ENCODE measurements at places on chromosomes 3 and 15.

DNA sequence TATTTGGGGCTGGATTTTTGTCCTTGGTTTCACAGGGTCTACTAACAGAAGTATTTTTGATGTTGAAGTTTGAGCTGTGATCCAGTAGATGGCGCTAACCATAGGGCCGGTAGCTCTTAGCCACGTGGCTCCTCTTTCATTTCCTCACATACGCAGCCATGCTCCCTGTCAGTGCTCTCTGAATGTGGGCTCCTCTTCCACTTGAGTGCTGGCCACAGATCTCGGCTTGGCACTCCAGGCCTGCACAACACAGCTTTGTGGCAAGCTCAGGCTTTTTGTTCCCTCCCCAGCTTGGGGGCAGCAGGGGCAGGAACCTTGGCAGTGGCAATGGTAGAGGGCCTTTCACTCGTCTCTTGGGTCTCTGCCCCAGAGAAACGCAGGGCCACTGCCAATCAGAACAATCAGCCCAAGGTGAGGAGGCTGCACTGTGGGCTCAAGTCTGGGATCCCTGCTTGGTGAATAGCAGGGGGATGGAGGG is 18.6 kb upstream of the DNAAF4 start:
- DNase-seq = no peak

GRCh38 chr3:191982481-191982880 is 521.5 kb downstream of the PYDC2 start:
- no peak for DNase-seq

DNA sequence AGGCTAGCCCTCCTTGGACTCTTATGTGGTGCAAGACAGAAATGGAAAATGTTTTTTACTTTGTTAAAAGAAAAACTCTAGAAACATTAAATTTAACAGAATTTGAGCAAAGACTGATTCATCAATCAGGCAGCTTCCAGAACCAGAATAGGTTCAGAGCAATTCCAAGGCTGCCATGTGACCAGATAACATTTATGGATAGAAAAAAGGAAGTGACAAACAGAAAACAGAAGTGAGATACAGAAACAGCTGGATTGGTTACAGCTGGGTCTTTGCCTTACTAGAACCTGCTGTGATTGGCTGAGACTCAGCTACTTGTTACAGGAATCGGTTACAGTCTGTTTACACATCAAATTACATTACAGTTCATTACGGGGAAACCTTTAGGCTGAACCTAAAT is 22.5 kb upstream of the OTOL1 start:
- no peak for DNase-seq

GRCh38 chr3:72196377-72196929 is 411.5 kb upstream of the PROK2 start:
- no peak for DNase-seq

DNA sequence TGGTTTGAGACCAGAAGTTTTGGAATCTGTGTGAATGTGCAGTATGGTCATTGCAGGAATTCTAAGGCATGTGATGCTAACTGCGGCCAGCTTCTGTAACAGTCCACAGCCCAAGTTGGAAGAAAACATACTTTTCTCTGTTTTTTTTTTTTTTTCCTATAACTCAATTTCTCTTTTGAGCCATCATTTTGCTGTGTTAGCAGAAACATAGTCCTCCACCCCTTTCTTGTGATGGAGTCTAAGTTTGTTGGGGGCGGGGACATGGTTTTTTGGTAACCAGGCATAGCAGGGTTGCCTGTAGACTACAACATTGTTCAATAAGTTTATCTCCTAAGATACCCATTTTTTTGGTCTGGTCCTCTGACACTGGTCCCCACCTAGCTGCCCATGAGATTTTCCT is 223.2 kb upstream of the ONECUT1 start:
- DNase-seq = no peak

GRCh38 chr3:10848261-10848660 is 32.2 kb downstream of the SLC6A11 start:
- no peak for DNase-seq

- no peak for DNase-seq
Measured at GRCh38 chr3:180278583-180279188, 241.9 kb upstream of the PEX5L start.

GRCh38 chr3:18712713-18713576 is 287.8 kb upstream of the SATB1 start:
- DNase-seq = no peak

DNA sequence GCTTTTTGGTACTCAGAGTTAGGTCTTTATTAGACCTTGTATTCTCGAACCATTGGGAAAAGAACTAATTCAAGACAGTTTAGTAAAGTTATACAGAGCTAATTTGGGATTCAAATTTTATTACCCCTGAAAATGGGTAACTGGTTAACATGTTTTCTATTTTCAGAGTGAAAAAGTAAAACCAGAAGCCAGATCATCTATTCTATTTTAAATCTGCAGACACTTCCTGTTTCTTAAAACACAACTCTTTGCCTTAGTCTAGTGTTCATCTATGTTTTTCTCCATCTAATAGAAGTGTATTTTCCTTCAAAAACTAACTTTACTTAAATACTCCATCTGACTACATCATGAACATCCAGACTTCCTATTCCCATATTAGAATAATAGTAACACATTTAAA is 113.4 kb downstream of the CCNL1 start:
- no peak for DNase-seq

DNA sequence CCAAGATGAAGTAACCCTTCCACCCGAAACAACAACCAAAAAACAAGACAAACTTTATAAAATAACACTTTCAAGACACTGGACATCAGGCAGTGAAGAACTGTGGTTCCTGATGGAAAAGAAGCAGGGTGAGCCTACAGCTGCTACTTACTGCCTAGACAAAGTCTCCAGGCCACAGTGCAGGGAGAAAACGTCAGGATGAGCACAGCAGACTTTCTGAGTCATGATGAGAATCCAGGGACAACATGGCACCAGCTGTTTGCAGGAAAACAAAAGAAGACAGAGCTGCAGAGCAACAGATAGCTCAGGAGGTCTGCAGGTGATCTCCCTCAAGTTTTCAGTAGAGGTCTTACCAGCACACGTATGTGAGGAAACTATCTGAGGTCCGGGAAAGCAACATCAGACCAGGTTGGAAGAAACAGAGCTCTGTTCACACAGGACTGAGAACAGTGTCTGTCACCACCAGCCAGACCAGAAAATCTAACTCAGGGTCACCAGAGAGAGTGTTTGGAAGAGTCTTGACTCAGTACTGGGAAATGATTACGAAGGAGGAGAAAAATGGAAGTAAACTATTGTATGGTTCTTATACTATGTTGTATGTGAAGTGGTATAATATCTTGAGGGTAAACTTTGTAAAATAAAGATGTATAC is 108.9 kb downstream of the ANO10 start:
- no peak for DNase-seq

DNA sequence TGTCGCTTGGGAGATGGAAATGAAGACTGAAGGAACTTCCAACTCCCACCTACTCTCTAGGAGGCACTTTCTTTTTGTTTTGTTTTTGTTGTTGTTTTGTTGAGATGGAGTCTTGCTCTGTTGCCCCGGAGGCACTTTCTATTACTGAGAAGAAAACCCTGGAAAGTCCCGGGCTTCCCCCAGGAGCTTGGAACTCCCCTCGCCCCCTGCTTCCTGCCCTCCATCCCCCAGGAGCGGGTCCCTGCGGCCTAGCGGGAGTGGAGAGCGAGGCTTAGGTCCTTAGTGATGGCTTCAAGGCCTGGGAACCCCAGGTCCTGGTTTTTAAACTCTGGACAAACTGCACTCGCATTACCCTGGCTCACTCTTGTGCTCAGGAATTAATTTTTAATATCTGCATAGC is 195.7 kb downstream of the OCA2 start:
- DNase-seq = no peak

DNA sequence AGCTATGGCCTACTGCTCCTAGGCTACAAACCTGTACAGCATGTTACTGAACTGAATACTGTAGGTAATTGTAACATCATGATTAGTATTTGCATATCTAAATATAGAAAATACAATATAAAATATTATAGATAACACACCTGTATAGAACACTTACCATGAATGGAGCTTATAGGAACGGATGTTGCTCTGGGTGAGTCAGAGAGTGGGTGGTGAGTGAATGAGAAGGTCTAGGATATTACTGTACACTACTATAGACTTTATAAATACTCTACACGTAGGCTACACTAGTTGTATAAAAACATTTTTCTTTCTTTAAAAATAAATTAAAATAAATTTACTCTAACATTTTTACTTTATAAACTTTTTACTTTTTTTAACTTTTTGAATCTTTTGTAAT is 224.0 kb upstream of the CBLB start:
- no peak for DNase-seq

- no peak for DNase-seq
Measured at GRCh38 chr3:188507244-188507720, 353.3 kb downstream of the LPP start.

DNA sequence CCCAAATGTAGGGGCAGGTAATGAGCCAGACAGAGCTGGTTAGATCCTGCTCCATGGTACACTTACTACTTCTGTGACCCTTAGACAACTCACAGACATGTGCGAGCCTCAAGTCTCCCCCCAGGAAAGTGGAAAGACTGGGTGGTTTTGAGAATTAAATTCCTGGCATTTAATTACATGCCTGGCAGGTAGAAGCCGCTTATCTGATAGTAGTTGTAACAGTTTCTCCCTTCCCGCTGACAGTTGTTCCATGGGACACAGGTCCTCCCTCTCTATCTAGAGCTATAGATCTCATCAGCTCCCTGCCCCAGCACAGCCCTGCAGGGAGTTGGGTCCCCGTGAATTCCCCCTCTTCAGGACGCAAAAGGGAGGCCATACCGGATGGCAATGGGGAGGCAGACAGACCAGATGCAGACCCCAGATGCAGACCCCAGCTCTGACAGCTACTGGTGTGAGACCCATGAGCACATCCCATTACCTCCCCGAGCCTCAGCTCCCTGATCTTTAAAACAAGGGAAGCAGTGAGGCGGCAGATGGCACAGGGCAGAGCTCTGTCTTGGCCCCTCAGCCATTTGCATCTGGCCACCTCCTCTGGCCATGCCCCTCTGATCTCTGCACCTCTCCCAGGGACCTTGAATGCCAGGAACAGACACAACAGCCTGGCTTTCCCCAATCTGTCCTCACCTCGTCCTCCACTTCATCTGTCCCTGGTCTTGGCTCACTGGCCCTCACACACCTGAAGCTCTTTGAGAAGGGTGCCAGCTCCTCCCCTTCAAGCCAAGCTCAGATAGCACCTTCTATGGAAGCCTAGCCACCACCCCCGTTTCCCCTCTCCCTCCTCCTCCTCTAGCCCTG is 34.1 kb upstream of the NR2C2 start:
- no peak for DNase-seq

GRCh38 chr3:100535610-100535943 is 43.2 kb downstream of the TMEM45A start:
- DNase-seq = no peak

- no peak for DNase-seq
Measured at GRCh38 chr3:11452885-11453847, 181.0 kb downstream of the ATG7 start.

DNA sequence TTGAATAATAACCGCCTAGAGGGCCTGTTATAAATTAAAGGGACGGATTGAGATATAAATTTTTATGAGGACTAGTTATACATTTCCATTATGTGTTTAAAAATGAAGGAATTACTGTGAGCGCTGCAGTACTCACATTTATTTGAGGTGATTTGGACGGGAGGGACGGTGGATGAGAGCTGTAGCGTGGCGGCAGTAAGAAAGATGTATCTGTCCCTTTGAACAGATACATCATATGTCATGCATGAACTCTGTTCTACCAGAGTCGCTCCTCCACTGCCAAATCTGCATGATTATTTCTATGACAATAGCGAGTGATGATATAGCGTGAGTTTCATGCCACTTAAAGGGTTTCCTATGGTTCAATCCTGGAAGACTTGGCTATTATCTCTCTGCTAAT is 538.8 kb downstream of the MCTP2 start:
- no peak for DNase-seq

GRCh38 chr15:60633426-60633968 is 154.6 kb upstream of the ICE2 start:
- no peak for DNase-seq

DNA sequence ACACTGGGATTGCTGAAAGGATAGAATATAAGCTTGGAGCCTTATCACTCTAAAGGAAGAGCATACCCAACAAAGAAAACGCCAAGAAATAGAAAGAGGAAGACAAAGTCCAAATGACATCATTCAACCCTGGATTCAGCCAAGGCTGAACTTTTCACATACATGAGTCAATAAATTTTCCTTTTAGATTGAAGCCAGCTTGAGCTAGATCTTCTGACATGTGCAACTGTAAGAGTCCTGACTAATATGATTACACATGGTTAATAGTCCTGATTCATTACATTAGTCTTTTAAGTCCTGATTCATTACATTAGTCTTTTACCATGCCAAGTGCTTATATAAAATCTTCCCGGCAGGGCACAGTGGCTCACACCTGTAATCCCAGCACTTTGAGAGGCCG is 13.6 kb upstream of the DENND6A start:
- DNase-seq = no peak

DNA sequence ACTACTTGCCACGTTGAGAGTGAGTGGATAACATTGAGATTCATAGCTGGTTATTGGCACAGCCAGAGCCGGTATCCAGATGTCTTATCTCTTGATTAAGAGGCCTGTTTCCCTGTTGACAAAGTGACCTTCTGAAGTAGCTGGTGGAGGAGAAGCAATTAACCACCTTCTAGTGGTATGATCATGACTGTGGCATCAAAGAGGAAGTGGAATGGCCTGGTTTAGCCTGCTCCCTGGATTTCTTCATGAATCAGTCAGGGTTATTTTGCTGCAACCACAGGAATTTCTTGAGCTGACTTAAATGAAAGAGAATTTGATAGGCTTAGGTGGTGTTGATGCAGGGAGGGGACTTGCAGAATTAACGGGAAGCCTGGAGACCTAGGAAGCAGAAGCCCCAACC is 398.3 kb downstream of the MFSD1 start:
- DNase-seq = no peak

- no peak for DNase-seq
Measured at GRCh38 chr3:15794303-15794771, 3.4 kb downstream of the ANKRD28 start.

GRCh38 chr15:101561584-101561906 is 72.0 kb upstream of the PCSK6 start:
- DNase-seq = no peak

GRCh38 chr15:29056839-29057450 is 171.2 kb downstream of the APBA2 start:
- DNase-seq = no peak

GRCh38 chr3:71136276-71136675 is 447.3 kb downstream of the FOXP1 start:
- DNase-seq = no peak

DNA sequence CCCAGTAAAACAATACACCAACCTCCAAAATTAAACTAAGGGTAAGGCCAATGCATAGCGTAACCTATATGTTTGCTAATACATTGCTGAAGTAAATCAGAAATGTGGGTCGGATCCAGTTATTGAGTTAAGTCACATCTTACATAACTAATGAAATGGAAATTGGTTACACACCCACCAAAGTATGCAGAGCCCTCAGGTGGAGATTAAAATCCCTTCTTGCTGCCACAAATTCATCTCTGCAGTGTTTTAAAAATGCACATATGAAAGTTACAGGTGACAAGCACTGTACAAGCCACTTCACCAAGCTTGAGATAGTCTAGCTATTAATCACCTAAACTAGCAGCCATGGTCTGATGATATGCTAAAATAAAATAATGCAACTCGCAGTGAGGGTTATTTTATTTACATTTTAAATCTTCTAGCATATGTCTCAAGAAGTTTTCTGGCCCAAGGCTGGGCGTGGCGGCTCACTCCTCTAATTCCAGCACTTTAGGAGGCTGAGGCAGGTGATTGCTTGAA is 130.6 kb downstream of the AQP9 start:
- no peak for DNase-seq

- DNase-seq = no peak
Measured at GRCh38 chr3:8773941-8774542, 4.6 kb upstream of the OXTR start.

Measured in neuronal stem cell (in vitro differentiated cells).